ENCODE measurements at places on chromosomes 12 and 14. TPM values are rescaled to one million over a fixed set of nuclear protein-coding genes. Genes with fewer than 3 reads are reported as not detected.

TAS2R14 gene
- total RNA-seq, result 4.4 TPM

ART4 gene
- under 0.01 TPM for total RNA-seq

GNPTAB gene
- total RNA-seq, result 39.8 TPM

C1QL4 gene
- total RNA-seq, result under 0.01 TPM

RNFT2 gene
- total RNA-seq, result 18.0 TPM

KRT5 gene
- total RNA-seq, result 1.7 TPM

ERC1 gene
- total RNA-seq, result 33.2 TPM

AMHR2 gene
- total RNA-seq, result not detected

TRHDE gene
- 6.3 TPM for total RNA-seq

LRCOL1 gene
- total RNA-seq, result not detected

PLXNC1 gene
- 12.3 TPM for total RNA-seq

BRMS1L gene
- total RNA-seq, result 3.7 TPM

CCDC177 gene
- total RNA-seq, result not detected

CDCA4 gene
- total RNA-seq, result 12.0 TPM
